Central memory CD4-positive, alpha-beta T cell (primary cell): ENCODE measurements at places on chromosomes 3 and 15.
A peak's percentile ranks its signal among the peaks of the same experiment; 100 is the strongest.

GRCh38 chr3:93861017-93861416, 112.7 kb downstream of the PROS1 start:
- DNase-seq, result no peak

GRCh38 chr3:25064681-25065080, 363.4 kb upstream of the RARB start:
- DNase-seq, result no peak

GRCh38 chr3:161274691-161275298, 53.7 kb downstream of the NMD3 start:
- DNase-seq, result peak; percentile 35

DNA sequence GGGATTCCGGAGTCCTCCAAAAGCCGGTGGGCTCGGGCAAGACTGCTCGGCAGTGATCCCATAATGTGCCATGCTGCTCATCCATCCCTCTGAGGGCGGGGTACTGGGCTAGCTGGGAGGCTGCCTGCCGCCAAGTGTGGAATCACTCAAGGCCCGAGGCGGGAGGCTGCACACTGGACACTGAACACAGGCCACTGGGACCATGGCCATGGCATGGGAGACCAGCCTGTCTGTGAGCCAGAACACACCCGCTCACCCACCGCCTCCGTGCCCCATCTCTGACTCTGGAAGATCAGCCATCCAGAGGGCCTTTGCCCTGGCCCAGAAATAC, 1.4 kb downstream of the C3orf22 start:
- no peak for DNase-seq
